ENCODE measurements at places on chromosomes 2 and 18.

GRCh38 chr2:173580351-173580750 lies 225.7 kb downstream of the CDCA7 start:
- no peak for ATAC-seq

DNA sequence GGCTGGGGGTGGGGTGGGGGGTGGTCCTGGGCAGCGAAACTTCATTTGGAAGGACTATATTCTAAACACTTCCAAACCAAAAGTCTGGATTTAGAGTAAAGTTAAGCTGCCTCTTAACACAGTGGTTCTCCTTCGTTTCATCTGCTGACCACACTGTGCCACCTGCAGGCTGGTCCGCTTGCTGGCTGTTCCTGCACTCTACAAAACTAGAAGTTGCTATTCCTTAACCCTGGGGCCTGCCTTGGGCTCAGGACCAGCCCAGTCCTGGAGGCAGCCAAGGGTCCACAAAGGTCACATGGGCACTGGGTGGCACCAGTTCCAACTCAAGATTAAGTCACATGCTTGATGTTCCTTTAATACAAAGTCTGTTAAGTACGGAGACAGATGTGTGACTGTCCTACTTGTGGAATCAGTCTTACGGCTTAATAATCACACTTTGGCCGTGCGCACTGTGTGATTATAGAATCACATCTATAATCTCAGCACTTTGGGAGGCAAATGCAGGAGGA lies 195.4 kb downstream of the FAM210A start:
- ATAC-seq, result peak; percentile 81

- no peak for ATAC-seq
These were observed 183.6 kb downstream of the MC4R start for GRCh38 chr18:60188958-60189357.

DNA sequence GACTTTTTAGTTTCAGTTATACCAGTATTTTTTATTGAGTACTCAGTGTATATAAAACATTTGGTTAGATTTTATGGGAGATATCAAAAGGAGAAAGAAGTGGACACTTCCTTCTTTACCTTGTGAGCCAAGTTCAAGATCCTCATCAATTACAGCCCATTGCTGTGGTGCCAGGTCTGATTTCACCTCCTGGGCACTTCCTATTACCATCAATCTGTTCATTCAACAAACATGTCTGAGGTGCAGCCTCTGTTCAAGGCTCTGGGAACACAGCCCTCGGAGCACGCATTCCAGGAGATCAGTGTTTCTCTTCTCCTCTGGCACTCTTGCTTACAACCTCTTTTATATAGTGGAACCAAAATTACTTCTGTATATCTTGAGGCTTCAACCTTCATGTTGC lies 171.4 kb upstream of the ALPP start:
- ATAC-seq, result no peak

GRCh38 chr2:217289907-217290280 lies 430.0 kb upstream of the TNP1 start:
- ATAC-seq, result no peak

DNA sequence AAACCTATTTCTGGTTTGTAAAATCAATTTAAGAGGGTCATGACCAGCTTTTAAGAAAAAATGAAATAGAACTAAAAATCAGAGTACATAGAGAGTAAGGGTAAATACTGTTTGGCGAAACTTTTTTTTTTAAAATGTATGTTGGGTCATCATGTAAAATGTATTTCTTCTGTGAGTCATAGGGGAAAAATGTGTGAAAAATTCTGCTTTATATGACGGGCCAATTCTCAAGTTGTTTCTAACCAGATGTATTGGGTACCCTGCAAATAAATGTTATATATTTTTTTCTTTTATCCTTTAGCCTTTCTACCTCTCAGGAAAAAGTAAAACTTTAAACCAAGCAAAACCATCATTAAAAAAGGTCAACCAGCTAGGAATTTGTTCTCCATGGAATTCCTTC lies 13.9 kb downstream of the AFTPH start:
- no peak for ATAC-seq

- ATAC-seq, result no peak
These were observed 2129.4 kb upstream of the PIK3C3 start for GRCh38 chr18:39825485-39826150.

DNA sequence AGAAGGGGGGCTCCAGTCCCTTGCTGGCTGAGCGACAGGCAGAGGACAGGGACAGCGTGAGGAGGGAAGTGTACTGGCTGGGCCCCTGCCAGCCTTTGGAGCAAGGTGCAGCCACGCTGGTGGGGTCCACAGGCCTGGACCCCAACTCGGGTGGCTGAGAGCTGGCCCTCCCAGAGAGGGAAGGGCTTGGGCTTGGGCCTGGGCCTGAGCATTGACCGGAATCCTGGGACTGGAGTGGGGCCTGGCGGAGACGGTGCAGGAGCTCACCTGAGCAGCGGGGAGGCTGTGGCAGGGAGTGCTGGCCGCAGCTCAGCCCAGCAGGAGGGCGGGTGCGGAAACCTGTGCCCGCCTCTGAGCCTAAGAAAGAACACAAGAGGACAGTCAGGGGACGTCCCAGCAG lies 27.9 kb downstream of the KCNIP3 start:
- ATAC-seq, result no peak

GRCh38 chr18:9104244-9104901 lies 1.9 kb downstream of the NDUFV2 start:
- ATAC-seq, result no peak

- ATAC-seq, result no peak
These were observed 170.5 kb downstream of the PHLPP1 start for GRCh38 chr18:62885804-62886203.

- no peak for ATAC-seq
These were observed 77.9 kb upstream of the B3GNT7 start for GRCh38 chr2:231317579-231317978.

GRCh38 chr2:20149703-20150030 lies 75.3 kb downstream of the SDC1 start:
- ATAC-seq, result no peak

GRCh38 chr2:36411962-36412444 lies 56.4 kb downstream of the CRIM1 start:
- no peak for ATAC-seq

DNA sequence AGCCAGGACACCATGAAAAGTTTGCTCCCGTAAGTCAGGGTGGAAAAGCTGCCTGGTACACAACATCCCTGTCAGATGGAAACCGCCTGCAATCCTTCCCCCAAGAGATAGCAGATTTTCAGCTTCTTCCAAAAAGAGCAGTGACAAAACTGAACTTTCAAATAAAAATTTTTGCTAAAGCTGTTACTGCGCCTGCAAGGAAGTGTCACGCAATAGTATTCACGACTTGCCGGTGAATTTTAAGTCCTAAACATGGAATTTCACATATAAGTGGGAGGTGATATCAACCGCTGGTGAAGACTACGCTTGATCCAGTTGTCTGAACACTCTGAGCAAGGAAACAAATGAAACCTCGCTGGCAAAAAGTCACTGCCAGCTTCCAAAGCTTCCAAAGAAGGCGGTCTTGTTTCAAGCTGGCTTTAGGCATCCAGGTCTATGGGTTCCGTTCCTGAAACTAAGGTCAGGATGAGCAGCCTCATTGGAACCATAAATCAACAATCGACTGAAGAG lies 2.8 kb downstream of the COL6A3 start:
- ATAC-seq, result no peak

DNA sequence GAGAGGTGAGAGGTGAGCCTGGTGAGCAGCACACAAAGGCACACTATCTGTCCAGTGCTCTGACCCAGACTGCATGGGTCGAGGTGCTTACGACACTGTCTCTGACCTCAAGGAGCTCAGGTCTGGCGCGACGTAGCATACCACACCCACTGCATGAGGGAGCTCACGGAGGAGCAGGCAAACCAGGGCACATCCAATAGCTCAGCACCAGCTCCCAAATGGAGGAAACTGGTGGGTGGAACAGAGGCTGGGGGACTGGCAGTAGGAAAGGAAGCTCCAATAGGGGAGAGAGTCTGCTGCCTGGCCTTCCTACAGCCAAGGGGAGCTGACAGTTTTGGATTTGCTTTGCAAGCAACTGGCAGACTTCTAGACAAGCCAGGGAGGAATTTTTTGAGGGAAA lies 36.3 kb downstream of the CELF4 start:
- no peak for ATAC-seq

- no peak for ATAC-seq
These were observed 16.8 kb upstream of the LRATD1 start for GRCh38 chr2:14615760-14616159.

GRCh38 chr2:178536037-178536436 lies 55.8 kb downstream of the PLEKHA3 start:
- ATAC-seq, result no peak

DNA sequence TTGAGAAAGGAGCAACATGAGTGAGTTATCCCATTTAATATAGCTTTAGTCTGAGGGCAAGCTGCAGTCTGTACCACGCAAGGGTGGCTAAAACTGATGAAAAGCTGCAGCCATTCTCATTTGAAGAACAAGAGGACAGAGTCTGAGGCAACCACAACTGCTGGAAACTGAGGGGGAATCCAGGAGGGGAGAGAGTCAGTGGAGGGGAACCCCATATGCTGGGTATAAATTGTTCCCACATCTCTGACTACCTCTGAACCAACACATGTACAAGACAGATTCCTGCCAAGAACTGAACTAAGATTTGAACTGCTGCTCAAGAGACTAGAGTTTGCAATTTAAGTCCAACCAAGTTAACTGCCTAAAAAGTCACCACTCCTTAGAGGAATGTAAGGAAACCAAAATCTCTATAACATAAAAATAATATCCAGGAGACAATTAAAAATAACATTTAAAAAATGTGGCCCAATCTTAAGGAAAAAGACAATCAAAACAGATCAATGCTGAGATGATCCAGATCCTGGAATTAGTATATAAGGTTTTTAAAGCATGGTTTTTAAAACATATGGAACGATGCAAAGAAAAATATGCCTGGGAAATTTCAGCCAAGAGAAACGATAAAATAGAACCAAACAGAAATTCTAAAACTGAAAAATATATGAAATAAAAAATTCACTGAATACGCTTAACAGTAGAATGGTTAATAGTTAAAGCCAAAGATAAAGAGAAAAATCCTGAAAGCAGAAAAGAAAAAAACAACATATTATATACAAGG lies 11.2 kb downstream of the CWC22 start:
- no peak for ATAC-seq

Measured in gastroesophageal sphincter (tissue), 4 donors.